GM23248 (cell line): ENCODE measurements at places on chromosomes 1 and 21.
A peak's percentile ranks its signal among the peaks of the same experiment; 100 is the strongest.

- peak; percentile 15 for DNase-seq
Measured at GRCh38 chr1:9115351-9116205, 13.3 kb downstream of the GPR157 start.

- peak; percentile 52 for DNase-seq
Measured at GRCh38 chr1:66527686-66528085, 6.3 kb upstream of the SGIP1 start.

DNA sequence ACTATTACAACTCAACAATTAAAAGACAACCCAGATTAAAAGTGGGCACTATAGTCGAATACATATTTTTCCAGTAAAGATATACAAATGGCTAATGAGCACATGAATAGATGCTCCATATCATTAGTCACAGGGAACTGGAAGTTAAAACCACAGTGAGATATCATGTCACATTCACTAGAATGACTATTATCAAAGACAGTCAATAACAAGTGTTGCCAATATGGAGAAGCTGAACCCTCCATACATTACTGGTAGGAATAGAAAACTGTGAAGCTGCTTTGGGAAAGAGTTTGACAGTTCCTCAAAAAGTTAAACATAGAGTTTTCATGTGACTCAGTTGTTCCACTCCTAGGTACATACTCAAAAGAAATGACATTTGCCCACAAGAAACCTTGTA lies 30.6 kb upstream of the MRPS6 start:
- no peak for DNase-seq

DNA sequence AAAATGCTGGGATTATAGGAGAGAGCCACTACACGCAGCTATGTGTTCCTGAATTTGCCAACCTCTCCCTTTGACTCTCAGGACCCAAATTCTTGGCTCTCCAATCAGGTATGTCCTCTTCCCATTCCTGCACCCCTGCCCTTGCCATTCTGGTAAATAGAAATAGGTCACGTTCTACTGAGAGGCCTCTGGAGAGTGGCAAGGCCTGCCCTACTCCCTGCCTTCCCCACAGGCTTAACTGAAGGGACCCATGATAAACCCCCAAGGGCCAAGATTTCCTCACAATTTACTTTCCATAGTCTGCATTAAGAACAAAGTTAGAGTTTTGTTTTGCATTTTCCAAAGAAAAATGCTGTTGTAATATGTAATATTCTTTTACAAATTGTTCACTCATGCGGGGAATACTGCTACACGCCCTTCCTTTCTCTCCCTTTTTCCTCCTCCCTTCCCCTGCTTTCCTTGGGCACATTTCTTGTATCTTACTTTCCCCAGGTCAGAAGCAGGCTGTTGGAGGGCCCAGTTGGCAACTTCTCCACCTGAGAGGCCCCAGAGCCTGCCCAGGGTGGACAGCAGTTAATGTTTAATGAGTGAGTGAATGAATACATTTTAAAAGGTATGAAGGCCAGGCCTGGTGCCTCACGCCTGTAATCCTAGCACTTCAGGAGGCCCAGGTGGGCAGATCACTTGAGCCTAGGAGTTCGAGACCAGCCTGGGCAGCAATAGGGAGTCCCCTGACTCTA lies 33.9 kb upstream of the PUM1 start:
- DNase-seq: no peak

DNA sequence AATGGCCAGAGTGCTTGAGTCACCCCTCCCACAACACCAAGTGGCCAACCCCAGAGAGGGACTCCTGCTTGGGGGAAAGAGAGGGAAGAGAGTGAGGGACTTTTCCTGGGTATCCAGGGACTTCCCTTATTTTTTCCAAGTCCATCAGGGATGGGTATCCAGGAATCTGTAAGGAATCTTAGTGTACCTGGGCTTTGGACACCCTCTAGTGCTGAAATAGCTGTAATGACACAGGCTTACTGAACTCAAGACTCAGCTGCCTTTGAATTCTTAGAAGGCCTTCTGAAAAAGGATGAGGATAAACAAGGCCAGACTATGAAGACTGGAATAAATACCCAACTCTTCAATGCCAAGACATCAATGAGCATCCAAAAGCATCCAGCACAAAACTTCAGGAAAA lies 12.0 kb downstream of the TSHB start:
- peak; percentile 42 for DNase-seq

DNA sequence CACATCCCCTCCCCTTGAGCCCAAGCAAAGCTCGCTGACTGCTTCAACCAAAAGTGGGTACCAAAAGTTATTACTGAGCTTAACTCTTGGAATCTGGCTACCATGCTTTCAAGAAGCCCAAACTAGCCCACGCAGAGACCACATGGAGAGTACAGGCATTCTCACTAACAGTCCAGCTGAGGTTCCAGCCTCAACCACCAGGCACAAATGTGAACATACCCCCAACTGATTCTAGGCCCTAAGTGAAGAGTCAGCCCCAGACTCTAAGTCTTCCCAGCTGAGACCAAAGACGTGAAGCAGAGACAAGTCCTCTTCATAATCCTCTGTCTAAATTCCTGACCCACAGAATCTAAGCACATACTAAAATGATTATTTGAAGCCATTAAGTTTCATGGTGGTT lies 36.8 kb downstream of the EVI5 start:
- peak; percentile 19 for DNase-seq

GRCh38 chr1:150068109-150068435 lies 496 bp downstream of the VPS45 start:
- DNase-seq: no peak

DNA sequence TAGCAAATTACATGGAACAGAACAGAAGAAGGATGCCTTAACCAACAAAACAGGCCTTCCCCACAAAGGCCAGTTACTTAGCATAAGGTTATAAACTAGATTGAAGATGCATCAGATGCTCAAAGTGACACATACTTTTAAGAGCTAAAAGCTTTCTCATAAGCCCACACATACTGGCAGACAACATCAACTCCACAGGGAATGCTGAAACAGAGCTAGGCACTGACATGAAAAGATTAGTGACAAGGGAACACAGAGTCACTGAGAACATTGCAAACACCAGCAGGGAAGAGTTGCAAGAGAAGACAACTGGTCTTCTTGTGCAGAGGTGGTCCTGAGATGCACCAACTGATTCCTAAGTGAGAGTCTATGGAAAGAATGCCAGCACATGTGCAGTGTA lies 6.9 kb downstream of the TTC13 start:
- DNase-seq: peak; percentile 8

GRCh38 chr21:26093122-26093521 lies 77.4 kb downstream of the APP start:
- peak; percentile 74 for DNase-seq

DNA sequence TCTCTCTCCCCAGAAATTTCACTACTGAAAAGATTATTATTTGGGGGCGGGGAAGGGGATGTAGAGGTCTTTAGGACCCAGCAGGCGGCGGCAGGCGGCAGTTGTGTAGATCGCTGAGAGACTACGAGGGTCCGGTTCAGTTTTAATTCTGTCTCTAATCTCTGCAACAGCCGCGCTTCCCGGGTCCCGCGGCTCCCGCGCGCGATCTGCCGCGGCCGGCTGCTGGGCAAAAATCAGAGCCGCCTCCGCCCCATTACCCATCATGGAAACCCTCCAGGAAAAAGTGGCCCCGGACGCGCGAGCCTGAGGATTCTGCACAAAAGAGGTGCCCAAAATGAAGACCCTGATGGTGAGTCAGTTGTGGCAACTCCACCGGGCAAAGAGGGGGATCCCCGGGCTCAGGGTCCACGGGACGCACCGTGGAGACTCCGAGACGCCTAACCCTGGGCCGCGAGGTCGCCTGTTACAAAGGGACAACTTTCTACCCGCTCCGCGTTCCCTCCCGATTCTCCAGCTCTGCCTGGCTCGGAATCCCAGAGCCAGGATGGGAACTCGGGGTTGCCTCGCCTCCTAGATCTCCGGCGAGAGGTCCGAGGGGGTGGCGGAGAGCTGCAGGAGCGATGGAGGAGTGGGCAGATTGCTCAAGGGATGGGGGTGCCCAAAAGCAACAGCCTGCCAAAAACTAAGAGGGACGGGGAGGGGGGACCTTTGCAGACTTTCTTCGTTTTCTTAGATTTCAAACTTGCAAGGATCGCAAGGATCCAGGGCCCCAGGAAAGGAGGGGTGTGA lies at the start of gene ST6GALNAC5:
Gene ST6GALNAC5 (plus strand): TSS at position 139 of the 789 bp plus-strand sequence.
- peak; percentile 66 for DNase-seq

GRCh38 chr1:44305962-44306422 lies 49.1 kb downstream of the ERI3 start:
- DNase-seq: no peak

GRCh38 chr1:29237129-29237821 lies 953 bp downstream of the PTPRU start:
- peak; percentile 73 for DNase-seq

DNA sequence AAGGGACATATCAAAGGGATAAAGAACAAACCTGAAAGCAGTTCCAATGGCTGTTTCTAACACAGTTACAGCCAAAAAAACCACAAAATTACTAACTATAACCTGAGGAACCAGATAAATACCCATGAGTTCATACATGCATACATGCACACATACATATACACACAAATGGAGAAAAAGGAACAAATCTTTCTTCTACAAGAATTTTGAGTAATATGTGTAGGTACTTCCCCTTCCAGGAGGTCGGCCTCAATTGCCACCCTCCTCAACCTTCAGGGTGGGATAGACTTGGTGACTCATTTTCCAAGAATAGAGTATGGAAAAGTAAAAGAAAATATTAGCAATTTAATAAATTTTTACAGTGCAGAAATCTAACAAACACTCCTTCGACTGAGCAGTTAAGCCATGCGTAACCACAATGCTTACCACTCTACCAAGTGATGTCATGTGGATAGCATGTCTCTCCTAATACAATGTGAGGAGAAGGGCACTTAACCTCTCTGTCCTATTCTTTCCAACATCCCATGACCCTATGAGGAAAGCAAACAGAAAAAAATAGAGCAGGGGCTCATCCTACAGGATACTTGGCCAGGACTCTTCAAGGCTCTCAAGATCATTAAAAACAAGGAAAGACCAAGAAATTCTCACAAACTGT lies 243.0 kb upstream of the RUNX1 start:
- DNase-seq: no peak

- no peak for DNase-seq
Measured at GRCh38 chr21:39390212-39390765, 41.4 kb upstream of the HMGN1 start.

- DNase-seq: peak; percentile 94
Measured at GRCh38 chr1:235943581-235944114, 76.9 kb upstream of the LYST start.

DNA sequence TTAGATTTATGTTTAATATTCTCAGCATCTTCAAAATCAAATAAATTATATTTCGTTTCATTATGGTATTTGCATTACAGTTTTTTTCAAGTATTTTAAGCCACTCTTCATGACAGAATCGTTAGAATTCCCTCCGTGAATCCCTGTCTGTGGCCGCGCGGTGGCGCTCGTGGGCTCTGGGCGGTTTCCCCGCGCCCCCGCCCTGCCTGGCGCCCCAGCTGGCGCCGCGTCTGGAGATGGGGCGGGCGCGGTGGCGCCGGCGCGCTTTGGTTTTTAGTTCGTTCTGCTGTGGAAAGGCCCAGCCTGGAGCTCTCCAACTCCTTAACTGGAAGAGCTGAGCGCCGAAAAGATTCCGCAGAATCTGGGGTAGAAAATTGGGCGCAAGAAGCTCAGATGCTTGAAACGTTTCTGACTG lies 25.7 kb downstream of the PRMT2 start:
- DNase-seq: peak; percentile 97

DNA sequence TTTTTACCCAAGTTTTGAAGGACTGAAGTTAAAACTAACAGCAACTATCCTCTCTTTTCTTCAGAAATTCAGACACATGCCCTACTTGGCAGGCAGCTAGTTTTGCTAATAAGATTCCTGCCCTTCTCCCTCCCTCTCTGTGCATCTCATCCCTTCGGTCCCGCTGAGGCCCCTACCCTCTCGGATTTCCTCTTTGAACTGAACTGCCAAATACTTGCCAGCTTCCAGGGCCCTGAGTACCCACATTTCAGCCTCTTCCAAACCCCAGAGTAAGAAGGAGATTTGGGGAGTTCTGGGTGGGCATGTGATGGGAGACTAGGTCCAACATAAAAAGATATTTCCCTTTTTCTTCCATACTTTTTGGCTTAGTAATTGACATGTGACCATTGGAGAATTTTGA lies 116.5 kb upstream of the JUN start:
- no peak for DNase-seq

GRCh38 chr1:197912739-197913494 lies 4.3 kb upstream of the LHX9 start:
- DNase-seq: no peak

- DNase-seq: no peak
Measured at GRCh38 chr1:210907251-210907805, 226.6 kb downstream of the KCNH1 start.

GRCh38 chr1:203422656-203423055 lies 53.0 kb upstream of the PRELP start:
- DNase-seq: peak; percentile 68

DNA sequence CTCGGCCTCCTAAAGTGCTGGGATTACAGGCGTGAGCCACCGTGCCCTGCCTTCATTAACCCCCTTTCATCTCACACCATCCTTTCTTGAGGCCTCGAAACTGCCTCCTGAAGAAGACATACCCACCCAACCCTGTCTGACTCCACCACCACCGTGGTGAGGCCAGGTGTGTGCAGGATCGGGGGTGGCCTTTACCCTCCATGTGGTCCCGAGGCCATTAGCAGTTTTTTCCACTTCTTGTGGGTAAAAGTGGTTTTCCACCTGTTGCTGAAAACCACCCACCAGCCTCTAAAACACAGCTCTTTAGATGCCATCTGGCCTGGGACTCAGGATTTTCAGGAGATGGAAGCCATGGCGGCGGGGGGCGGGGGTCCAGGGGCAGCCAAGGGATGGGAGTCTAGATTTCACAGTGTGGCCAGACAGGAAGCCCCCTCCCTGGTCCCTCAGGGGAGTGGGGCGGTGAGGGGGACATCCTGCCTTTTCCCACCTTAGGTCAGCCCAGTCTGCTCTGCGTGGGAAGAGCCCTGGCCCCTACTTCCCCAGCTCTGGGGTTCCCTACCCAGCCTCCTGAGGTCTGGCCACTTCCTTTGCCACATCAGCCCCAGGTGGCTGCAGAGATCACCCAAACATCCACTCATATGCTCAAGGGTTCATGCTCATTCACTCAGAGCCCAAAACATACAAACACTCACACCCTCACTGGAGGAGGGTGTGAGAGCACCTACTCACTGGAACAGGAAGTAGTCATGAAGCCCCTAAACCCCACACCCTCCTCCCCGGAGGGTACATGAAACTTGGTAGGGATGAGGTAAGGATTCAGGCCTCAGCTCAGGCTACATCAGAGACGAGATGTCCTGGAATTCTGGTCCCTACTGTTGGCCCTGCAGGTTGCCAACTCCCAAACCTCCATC lies 2.3 kb downstream of the FGR start:
- DNase-seq: no peak

- DNase-seq: no peak
Measured at GRCh38 chr1:218573925-218574324, 228.8 kb downstream of the TGFB2 start.

GRCh38 chr1:112357467-112357866 lies 38.5 kb upstream of the CTTNBP2NL start:
- no peak for DNase-seq

- peak; percentile 91 for DNase-seq
Measured at GRCh38 chr21:32423320-32424190, 11.0 kb downstream of the EVA1C start.

GRCh38 chr1:29397981-29398380 lies 161.7 kb downstream of the PTPRU start:
- no peak for DNase-seq
